ENCODE measurements at places on chromosomes 1 and 21. TPM values are rescaled to one million over a fixed set of nuclear protein-coding genes. Genes with fewer than 3 reads are reported as not detected.

Gene GSTM5
- not detected for total RNA-seq

Gene SLC6A17
- 5.6 TPM for total RNA-seq

Gene TRIM62
- 2.2 TPM for total RNA-seq

Gene DAB1
- not detected for total RNA-seq

Gene NSL1
- total RNA-seq, result 41.1 TPM

Gene TPR
- 41.3 TPM for total RNA-seq

Gene CYP4X1
- total RNA-seq, result not detected

Gene SPOCD1
- total RNA-seq, result 3.8 TPM

Gene PRRX1
- total RNA-seq, result not detected

Gene SLC9C2
- total RNA-seq, result not detected

Gene OR2L2
- not detected for total RNA-seq

Gene ARTN
- 0.33 TPM for total RNA-seq

Gene TCEANC2
- total RNA-seq, result 2.5 TPM

Gene PRDM15
- 3.2 TPM for total RNA-seq

Gene RAP1GAP
- 10.5 TPM for total RNA-seq

Gene TSSK3
- 0.29 TPM for total RNA-seq

Gene GABRD
- 0.66 TPM for total RNA-seq

Gene USH2A
- not detected for total RNA-seq

Gene CD48
- not detected for total RNA-seq

Gene PODN
- total RNA-seq, result not detected

Gene TIE1
- not detected for total RNA-seq

Gene LCE2B
- total RNA-seq, result not detected

Gene LRRC47
- 29.8 TPM for total RNA-seq

Gene NGF
- total RNA-seq, result 0.38 TPM

Gene OR2T2
- total RNA-seq, result not detected

Gene CRABP2
- total RNA-seq, result 10.2 TPM

Gene ATAD3B
- total RNA-seq, result 2.9 TPM

Gene ACP6
- total RNA-seq, result 14.3 TPM

Gene CRYAA
- total RNA-seq, result not detected

Gene C1orf122
- 60.2 TPM for total RNA-seq

Gene PDE4B
- 4.5 TPM for total RNA-seq

Gene TUFT1
- 7.9 TPM for total RNA-seq

Gene NES
- total RNA-seq, result 1.1 TPM

Gene DNM3
- 0.54 TPM for total RNA-seq

Gene LAMTOR5
- total RNA-seq, result 180 TPM

Gene BEST4
- total RNA-seq, result 0.37 TPM

Gene ARMH1
- 0.66 TPM for total RNA-seq

Gene SLC35F3
- total RNA-seq, result 5.3 TPM

Gene OR2L5
- not detected for total RNA-seq

Gene SMIM34
- total RNA-seq, result not detected

Gene UBL4B
- not detected for total RNA-seq

Gene CYP4A22
- not detected for total RNA-seq

Gene FAAH
- total RNA-seq, result 1.1 TPM

Gene OR14I1
- not detected for total RNA-seq

Gene UMODL1
- total RNA-seq, result not detected

Gene DNASE2B
- total RNA-seq, result not detected

Gene OR2T11
- total RNA-seq, result not detected

Gene ANKRD65
- 0.03 TPM for total RNA-seq

Gene KRTAP19-3
- total RNA-seq, result not detected

Gene NBPF6
- not detected for total RNA-seq

Gene LCE3E
- 0.12 TPM for total RNA-seq

Gene HFM1
- total RNA-seq, result not detected

Gene DIO1
- total RNA-seq, result not detected

Gene LAX1
- total RNA-seq, result not detected

Gene LRRC3
- total RNA-seq, result 2.0 TPM

Gene LYPD8
- total RNA-seq, result 0.11 TPM

All from A549 treated with AZD2906 at 1 μM for 4 hours (cell line).